NCI-H187 treated with DMSO at 0.1 percent for 48 hours (cell line): ENCODE measurements at places on chromosomes 2 and 18.

DNA sequence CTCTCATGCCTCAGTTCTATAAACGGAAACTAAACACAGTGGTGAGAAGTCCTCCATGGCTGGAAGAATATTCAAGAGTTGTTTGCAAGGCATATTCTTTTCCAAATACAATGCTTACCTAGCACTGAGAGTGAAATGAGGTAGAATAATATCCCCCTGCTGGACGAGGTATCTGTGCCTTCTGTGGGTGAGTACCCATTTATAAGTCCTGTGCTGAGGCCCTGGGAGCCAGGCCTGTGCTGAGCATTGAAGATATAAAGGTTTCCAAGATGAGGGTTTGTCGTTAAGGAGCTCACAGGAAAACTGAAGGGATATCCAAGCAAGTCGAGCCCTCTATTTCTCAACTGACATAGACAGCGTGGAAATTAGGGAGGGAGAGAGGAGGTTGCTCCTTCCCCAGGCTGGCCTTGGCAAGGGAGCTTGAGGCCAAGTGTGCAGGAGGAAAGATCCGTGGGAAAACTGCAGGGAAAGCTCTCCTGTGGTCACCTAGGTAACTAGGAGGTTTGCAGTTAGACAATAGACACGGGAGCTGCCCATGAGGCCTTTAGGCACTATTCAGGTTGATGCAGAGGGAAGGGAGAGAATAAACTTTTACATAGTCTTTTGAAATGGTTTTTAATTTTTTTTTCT, 17.6 kb downstream of the PTPRM start:
- DNase-seq = no peak

DNA sequence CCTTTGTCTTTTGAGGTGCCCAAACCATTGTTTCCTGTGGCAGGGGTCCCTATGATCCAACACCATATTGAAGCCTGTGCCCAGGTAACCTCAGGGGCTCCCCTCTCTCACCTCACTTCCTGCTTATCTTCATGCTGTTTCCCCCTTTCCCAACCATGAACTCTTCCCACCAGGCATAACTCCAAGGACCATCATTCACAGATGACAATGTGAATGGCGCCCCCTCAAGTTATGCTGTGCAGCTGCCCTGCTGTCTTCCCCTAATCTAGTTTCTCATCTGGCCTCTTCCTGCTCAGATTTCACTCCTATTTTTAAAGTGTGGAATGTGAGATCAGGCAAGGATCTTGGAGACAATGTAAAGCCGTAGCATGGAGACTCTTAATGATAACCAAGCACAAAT, 1.4 kb downstream of the GMPPA start:
- no peak for DNase-seq

DNA sequence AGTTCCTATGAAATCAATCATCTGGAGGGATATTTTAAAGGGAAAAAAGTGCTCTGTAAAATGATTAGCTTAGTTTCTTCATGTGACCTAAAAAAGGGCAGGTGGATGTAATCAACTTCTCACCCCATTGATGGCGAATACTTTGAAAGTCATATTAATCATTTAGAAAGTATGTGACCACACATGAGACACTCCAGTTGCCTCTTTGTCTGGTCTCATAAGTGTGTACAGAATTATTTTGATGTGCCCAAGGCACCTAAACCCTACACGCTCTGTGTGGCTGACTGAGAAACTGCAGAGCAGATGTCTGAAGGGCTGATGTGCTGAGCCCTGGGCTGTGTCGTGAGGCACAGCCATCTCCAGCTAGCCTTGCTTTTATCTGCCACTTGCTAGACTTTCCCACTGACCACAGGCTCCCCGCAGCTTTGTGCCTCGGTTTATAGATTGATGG, 26.9 kb downstream of the SGPP2 start:
- no peak for DNase-seq

- no peak for DNase-seq
Observed at GRCh38 chr18:79873449-79874110, 75.8 kb downstream of the KCNG2 start.

DNA sequence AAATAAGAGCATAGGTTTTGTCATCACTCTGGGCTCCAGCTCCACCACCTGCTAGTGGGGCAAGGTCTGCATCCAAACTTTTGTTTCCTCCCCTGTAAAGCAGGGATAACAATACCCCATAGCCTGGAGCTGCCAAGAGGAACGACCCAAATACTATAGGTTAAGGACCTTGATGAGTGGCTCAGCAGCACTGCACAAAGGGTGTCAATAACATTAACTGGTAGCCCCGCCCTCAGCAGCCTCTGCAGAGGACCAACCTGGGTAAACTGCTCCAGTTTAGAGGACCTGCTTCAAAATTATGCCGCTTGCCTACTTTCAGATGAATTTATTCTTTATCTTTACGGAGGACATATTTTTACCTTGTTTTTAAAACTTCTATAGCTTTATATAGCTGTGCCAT, 65.8 kb upstream of the RIOK3 start:
- no peak for DNase-seq

GRCh38 chr2:218286570-218287459, 5.5 kb downstream of the TMBIM1 start:
- DNase-seq = no peak

DNA sequence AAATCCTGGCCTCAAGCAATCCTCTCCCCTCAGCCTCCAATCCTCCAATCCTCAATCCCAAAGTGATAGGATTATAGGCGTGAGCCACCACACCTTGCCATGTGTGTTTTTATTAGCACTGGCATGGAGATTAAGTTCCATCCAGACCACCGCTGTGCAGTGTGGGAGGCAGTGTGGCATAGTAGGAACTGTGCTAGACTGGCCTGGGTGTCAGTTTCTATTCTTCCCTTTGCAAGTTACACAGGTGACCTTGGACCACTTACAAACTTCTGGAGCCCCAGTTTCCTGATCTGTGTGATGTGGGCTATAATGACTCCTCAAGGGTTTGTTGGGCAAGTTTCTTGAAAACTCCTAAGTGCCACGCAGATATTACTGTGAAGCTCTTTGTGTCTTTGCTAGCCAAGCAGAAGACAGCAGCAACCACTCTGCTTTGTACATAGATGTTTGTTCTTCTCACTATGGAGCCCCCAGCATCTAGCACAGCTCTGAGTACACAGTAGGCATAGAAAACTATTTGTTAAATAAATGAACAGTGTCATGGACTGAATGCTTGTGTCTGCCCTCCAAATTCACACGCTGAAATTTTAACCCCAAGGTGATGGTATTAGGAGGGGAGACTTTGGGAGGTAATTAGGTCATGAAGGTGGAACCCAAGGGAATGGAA, 93.0 kb downstream of the LBH start:
- DNase-seq = no peak

DNA sequence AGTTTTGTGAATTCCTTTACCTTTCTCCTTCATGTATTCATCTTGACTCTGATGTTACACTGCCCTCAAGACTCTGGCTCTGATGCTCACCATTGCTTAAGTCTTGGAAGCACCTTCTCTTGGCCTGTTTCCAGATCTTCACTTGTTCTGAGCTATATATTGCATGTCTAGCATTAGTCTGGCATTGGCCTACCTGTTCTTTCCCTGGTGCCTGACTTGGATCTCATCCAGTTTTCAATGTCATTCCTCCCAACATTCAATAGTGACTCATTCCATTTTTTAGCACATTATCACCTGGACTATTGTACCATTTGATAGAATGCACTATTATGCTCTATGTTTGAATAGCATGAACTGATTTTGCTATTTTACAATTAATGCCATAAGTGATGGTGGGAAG, 127.3 kb upstream of the NYAP2 start:
- no peak for DNase-seq

DNA sequence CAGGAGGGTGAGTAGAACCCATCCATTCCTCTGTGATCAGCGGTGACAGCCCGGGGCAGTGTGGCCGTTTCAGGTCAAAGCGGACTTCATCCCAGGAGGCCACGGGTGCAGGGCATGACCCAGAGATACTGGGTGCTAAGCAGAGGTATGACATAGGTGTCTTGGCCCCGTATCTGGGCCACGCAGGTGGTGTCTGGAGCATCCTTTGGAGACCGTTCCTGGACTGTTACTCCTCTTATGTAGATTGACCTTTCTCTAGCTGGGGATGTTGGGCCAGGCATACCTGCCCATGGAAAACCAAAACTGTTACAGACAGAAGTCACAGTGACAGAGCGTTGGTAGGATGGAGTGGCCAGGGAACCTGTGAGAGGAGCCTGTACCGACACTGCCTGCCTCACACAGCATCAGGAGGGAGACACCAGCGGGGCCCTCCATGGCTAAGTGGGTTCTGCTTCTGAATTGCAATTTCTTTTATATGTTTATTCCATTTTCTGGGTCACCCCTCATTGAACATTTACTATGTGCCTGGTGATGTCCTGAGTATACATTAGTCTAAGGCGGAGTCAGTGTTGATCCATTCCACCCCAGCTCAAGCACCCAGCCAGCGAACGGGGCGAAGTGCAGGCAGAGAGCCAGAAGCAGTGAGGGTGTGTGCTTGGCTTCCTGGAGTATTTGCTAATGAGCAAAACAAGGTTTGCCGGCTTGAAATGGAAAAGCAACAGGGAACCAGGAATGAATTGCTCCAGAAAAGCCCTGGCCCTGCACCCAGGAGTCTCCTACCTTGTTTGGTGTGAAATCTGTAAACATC, 141.7 kb downstream of the SH3RF3 start:
- peak; percentile 29 for DNase-seq

DNA sequence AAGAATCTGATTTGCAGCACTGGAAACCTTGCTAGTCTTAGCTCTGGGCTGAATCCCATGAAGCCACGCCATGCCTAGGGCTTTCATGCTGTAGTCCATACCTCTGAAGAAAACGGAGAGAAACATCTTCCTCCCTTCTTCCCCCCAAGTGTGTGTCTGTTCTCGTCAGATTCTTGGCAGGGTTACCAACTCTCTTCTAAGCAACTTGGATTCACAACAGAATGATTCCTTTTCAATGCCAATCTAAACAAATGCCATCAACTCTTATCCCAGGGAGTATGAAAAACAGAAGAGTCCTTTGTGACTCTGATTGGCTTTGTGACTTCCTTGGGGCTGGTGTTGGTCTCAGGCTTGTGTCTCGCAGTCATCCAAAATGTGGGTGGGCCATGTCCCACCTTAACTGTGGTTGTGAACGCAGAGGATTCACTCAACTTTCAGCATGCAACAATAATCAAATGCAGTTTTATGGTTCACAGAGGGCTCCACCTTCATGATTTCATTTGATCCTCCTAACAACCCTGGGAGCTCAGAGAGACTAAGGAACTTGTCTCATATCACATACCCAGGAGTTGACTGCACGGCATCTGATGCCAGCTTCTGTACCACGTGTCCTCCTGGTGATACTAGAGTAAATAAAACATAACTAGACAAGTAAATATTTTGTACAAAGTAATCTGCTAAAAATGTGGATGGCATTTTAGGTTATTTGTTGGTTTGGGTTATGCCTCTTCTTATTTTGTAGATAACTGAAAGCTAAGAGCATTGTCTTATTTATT, 186.0 kb upstream of the TNP1 start:
- DNase-seq = no peak
